Fibroblast of skin of back (primary cell): ENCODE measurements at places on chromosomes 2 and 18.

DNA sequence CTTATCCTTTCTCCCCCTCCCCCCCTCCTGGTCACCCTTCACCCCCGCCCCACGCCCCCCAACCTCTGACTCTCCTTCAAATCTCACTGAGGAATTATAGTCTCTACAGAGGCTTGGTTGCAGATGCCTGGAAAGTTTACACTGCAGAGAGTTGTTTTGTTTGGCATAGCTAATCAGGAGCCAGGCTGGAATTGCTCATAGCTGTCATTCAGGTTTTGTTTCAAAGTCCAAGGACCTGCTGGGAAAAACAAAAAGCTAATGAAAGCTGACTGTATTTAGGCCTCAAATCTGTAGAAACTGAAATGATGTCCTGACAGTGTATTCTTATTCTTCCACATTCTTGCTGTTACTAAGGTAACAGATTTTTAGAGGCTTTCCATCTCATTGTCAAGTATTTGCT is 22.6 kb downstream of the GREB1L start:
- no peak for DNase-seq

DNA sequence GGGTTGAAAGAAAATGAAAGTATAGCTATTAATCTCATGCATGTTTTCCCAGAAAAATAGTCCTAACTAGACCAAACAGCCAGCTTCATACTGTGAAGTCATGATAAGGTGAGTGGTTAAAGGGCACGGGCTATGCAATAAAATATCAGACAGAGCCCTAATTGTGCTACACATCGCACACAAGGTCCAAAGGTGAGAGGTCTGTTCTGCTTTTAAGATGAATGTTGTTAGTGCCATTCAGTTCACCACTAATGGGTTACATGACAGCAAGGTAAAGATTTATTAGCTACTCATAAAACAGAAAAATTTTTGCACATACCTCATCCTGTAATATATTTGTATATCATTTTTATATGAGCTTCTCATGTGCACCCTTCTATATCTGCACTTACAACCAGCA is 105.0 kb upstream of the STK17B start:
- DNase-seq, result no peak

DNA sequence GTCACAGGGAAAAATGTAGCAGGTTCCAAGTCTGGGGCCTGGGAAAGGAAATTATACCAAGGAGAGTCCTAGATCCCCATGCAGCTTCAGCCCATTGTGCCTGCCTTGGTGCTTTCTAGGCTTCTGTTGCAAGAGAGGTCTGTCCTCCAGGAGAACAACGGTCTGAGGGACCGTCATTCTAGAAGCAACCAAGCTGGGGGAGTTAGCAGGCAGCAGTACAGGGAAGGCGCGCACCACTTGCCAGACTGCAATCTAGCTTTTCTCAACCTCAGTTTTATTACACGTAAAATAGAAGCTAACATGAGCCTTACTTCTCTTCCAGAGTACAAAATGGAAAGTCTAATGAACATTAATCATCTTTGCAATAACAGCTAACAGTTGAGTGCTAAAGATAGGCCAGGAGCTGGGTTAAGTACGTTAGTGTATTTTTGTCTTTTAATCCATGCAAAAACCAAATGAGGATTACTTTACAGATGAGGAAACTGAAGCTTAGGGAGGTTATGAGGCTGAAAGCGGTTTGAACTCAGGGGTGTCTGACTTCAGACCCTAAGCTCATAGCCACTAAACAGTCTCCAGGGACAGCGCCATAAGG is 1.9 kb downstream of the TCF23 start:
- DNase-seq, result no peak

- DNase-seq, result no peak
Measured at GRCh38 chr2:69594341-69594740, 49.2 kb downstream of the AAK1 start.

- DNase-seq, result no peak
Measured at GRCh38 chr2:173984866-173985604, 19.9 kb upstream of the SP3 start.

- DNase-seq, result no peak
Measured at GRCh38 chr18:50398947-50399346, 24.1 kb downstream of the SKA1 start.

DNA sequence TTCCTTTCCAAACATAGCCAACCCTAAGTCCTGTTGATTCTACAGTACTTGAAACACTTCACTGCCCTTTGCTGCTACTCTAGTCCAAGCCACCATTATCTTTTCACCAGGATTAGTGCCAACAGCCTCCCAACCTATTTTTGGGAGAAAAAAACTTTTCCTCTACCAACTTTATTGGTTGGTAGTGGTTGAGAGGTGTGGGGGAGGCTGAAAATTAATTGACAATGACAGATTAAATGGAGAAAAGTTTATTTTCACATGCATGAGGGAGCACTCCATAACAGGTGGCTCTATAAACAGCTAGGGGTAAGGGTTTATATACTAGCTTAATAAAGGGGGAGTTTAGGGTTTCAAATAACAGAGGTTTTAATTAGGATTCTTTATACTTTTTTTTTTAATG is 37.8 kb upstream of the ITPRID2 start:
- no peak for DNase-seq
